ENCODE measurements at places on chromosomes 5 and 9.

DNA sequence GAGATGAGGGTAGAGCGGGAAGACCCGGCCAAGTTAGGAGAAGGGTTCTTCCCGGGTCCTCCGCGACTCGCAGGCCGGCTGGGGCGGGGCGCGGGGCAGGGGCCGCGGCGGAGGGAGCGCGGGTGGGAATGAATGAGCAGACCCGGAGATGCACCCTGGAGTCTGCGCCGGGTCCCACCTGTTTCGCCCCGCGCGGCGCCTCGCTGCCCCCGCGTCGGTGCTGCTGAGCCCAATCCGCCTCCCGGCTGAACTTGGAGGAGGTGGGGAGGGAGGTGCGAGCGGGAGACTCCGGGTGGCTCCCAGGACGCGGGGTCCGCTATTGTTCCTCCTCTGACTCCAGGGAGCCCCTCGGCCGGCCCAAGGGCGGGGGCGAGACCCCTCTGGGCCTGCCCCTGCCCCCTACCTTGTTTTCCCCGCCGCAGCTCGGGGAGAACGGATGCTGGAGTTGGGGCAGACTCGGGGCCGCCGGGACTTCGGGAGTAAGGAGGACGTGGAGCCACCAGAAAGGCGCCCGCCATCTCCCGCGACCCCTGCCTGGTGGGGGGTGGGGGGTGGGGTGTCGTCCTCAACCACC is 659 bp downstream of the RAI14 start:
- DNase-seq, result no peak

DNA sequence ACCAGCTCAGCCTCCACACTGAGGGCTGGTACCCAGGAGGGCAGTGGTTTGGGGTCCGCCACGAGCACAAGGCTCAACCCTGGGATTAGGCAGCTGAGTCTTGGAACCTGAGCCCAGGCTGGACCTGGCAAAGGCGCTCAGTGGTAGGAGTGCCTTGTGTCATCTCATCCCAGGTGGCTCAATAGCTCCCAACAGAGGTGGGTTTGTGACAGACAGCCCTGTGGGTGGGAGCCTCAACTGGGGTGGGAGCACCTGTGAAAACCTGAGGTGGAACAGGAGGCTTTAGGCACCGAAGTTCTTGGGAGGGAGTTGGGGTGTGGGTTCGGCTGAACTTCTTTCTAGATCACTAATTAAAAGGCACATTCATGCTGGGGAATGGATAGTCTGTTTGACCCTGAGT is 35.2 kb upstream of the SMU1 start:
- no peak for DNase-seq

GRCh38 chr9:134053941-134054761 is 13.7 kb downstream of the BRD3 start:
- DNase-seq, result no peak

DNA sequence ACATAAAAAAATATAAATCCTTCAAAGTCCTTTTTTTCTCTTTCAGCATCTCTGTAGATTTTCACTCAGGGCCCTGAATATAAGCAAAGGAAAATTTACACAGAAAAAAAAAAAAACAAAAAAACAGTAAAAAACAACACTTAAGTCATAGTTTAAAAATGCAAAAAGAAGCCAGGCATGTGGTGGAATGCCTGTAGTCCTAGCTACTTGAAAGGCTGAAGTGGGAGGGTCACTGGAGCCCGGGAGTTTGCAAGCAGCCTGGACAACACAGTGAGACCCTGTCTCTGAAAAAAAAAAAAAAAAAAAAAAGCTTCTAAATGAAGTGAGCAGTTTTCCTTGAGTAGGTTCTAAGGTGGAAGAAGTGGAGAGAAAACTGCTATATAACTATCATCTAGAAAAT is 55.0 kb upstream of the BNC2 start:
- DNase-seq, result no peak

DNA sequence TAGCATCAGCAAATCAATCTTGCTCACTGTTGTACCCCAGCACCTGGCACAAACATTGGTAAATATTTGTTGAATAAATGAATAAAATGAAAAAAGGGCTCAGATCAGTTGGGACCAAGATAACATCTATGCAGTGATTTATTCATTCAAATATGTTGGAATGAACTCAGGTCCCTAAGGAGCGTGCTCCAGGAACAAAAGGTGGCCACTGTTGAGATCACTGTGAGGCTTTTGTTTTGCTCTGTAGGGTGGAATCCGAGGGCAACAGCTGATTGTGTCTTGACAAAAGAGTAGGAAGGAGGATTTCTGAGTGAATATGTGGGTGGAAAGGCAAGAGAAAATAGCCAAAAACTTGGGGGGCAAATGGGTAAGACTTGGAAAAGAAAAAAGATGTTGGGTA is 89.7 kb downstream of the PPP2R2B start:
- DNase-seq, result no peak

All from activated CD4-positive, alpha-beta T cell treated with anti-CD3 and anti-CD28 coated beads for 24 hours (primary cell).